Stimulated activated CD4-positive, alpha-beta T cell treated with anti-CD3 and anti-CD28 coated beads, Interleukin-1b, Interleukin-23, amount 100 ng/mL, for 48 hours (primary cell): ENCODE measurements at places on chromosomes 4 and X.

- DNase-seq, result peak; percentile 13
Observed at GRCh38 chrX:14872355-14872754, 514 bp downstream of the FANCB start.

DNA sequence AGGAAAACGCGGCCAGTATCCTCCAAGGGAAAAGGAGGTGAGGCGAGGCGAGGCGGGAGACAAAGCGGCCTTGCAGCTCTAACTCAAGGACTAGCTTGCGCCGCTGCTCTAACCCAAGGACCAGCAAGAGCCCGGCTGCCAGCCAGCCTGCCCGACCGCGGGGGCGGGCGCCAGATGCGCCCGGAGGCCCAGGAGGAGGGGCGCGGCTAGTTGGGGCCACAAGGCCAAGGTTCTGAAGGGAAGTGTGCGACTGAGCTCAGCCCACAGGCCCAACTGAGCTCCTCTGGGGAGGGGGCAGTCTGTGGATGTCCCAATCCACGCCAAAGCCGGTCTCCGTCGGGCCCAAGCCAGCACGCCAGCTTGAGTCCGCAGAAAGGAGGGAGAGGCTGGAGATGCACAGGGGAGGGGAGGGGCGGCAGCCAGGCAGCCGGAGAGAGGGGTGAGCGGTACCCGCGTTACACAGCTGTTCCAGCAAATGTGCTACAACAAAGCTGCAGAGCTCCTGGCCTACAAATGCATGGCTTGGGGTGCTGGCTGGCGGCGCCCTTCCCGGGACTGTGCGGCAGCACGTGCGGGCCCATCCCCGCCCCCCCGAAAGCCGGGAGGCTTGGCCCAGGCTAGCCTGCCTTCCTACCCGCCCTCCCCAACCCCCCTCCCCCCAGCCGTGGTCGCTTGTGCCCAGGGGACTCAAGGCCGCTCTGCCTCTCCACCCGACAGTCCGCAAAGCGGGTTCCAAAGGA, 637 bp downstream of the AMER1 start:
- peak; percentile 1 for DNase-seq

GRCh38 chrX:104254442-104255115, at the start of gene ESX1:
TSS of gene ESX1 (minus strand) at chrX:104254933. CDS start at chrX:104254849, 84 bp downstream.
- DNase-seq, result no peak

- no peak for DNase-seq
Observed at GRCh38 chr4:164304101-164304639, 449.8 kb upstream of the SMIM31 start.

- DNase-seq, result no peak
Observed at GRCh38 chrX:146433771-146434170, 375.8 kb upstream of the CXorf51B start.

DNA sequence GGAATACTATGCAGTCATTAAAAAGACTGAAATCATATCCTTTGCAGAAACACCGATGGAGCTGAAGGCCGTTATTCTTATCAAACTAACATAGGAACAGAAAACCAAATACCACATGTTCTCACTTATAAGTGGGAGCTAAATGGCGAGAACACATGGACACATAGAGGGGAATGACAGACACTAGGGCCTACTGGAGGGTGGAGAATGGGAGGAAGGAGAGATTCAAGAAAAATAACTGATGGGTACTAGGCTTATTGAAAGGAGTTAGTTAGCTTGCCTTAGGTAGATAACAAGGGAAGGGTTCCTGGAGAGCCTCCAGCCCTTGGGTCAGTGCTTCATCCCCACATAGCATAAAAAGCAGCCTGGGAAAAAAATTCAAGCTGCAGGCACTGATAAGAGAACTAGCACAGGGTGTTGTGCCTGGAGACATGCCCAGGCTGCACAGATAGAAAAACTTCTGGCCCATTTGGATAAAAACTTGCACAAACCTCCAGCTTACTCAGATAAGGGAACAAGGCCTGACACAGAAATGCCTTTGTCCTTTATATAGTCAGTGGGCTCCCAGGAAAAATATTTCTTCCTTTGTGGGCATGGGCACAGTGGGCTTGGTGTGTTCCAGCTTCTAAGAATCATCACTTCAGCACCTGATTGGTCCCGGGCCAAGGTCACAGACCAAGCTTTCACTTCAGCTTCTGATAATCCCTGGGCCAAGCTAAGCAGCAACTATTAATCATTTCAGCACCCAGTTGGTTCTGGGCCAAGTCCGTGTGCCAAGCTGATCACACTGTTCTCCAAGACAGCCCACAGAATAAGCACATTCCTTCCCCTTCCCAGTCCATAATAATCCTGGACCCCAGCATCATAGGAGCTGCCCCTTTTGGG, 23.1 kb upstream of the PWWP3B start:
- DNase-seq, result no peak

DNA sequence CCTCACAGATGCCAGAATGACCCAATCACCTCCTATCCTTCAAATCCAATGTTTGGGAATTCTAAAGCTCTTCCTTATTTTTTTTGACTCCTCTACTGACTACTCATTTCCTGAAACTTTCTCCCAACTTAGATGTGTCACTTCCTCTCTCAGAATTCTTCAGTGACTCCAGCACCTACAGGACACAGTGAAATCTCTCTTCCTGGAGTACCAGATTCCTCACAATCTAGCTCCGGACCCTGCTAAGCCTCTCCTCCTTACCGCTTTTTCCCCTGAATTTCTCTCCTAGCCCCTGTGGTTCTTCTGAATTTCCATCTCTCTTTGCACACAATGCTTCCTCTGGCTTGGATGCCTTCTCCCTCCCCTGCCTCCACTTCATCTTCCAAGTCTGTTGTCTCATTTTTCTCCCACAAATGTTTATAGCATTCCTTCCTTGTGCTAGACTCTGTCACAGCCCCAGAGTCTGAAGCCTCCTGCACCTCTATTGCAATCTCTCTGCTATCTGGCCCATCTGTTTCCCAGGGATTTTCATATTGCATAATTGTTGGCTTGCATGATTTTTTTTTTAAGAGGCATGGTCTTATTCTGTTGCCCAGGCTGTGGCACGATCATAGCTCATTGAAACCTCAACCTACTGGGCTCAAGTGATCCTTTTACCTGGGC, 80.1 kb downstream of the ANAPC4 start:
- DNase-seq, result no peak

DNA sequence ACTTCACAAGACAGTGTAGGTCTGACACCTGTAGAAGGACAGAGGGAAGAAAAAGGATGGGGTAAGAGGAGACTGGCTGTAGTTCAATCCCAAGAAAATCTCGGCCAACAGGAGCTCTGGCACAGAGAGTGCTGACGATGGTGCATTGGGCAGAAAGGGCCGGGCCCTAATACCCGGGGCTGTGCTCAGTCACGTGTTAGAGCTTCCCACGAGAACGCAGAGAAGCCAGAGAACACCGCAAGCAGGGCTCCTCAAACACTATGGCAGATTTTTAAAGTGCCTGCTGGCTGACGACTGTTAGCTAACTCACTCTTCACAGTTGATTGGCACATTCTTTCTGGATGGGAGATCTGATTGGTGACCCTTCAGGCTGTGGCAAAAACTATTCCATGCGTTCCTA, 35.5 kb downstream of the EREG start:
- DNase-seq, result no peak

DNA sequence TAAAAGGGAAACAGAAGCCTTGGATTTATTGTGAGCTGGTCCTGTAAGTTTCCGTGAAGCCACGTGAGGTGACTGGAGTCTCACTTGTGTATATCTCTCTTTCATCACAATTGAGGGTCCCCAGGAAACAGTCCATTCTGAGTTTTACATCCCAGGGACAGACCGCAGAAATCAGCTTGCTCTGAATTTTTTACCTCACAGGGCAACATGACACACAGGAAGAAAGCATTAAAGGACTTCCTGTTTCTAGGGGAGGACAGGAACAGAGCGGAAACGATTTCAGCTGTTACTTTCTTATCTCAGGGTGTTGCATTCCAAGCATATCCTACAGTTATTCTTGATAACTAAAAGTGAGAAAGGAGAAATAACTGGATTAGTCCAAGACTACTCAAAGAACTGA, 553.5 kb downstream of the TRAM1L1 start:
- DNase-seq, result no peak

- DNase-seq, result no peak
Observed at GRCh38 chrX:30015440-30015839, 199.9 kb upstream of the MAGEB2 start.

GRCh38 chr4:127601029-127601428, 31.7 kb upstream of the INTU start:
- no peak for DNase-seq

DNA sequence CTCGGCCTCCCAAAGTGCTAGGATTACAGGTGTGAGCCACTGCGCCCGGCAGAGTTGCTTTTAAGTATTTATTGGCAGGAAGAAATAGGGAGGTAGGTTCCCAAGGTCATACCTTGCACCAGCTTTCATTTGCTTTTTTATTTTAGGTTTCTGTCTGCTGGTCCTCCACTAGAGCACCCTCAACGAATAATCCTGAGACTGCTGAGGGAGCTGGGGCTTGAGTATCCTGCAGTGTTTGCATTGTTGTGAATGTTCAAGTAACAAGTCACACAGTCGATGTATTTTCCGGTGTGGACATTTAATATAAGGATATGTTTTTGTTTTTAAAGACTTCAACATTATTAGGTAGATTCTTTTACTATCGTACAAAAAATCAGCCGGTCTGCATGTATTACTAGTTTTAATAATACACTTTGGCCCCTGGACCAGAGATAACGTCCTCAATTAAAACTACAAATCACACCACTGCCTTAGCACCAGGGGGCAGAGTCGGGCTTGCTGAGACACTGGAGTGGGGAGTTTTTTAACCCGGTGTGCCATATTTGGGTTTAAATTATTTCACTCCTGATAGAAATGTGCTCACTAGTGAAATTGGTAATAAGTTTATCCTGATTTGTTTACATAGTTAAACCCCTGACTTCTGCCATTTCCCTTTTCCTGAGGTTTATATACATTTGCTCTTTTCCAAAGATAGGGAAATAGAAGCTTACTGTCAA, 11.6 kb downstream of the SMIM20 start:
- peak; percentile 24 for DNase-seq

- no peak for DNase-seq
Observed at GRCh38 chrX:118522230-118522926, 26.8 kb downstream of the DOCK11 start.

GRCh38 chr4:24780936-24781495, 14.4 kb upstream of the SOD3 start:
- DNase-seq, result no peak

DNA sequence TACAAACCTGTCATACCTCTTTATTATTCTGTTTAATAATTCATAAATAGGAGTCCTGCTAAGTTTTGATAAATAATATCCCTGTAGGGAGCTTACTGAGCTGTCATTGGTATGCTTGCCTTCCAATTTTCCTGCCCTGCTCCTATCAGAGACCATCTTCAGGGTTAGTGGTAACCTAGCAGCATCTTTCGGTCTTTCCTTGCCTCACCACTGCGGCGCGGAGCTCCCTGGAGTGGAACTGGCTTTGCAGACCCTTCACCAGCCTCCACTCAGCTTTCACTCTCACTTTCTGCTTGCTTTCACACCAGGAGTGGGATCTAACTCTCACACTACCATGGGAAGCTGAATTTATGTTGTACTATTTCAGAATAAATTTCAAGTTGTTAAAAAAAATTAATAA, 481.7 kb upstream of the ATOH1 start:
- no peak for DNase-seq

- DNase-seq, result no peak
Observed at GRCh38 chr4:118727360-118727759, 42.2 kb downstream of the METTL14 start.

- no peak for DNase-seq
Observed at GRCh38 chr4:150004481-150004880, 73.8 kb upstream of the DCLK2 start.

- DNase-seq, result no peak
Observed at GRCh38 chrX:74195605-74196004, 108.4 kb upstream of the ZCCHC13 start.

DNA sequence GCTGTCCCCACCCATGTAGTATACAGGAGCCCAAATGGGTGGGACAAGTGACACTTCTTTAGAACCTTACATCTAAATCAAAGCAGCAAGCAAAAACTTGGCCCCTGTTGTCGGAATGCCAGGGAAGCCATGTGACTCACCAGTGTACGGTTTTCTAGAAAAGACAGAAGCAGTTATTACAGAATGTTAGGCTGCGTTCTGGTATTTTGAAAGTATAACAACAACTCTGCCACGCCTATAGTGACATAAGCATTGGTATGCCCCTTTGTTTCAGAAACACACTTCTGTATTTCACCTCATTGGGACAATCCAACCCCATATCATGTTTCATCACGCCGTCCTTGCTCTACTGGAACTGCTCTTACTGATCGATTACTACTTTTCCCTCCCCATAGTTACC, 14.8 kb downstream of the PDHA1 start:
- no peak for DNase-seq

DNA sequence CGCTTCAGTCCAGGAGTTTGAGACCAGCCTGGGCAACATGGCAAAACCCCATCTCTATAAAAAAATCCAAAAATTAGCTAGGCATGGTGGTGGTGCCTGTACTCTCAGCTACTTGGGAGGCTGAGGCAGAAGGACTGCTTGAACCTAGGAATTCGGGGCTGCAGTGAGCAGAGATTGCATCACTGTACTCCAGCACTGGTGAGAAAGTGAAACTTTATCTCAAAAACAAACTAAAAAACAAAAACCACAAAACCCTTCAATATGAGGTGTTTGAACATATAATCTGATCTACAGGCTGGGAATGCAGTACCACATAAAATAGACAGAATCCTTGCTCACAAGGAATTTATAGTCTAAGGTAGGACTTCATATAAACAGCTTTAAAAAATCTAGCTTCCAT, 103.9 kb downstream of the PDS5A start:
- DNase-seq, result no peak

- no peak for DNase-seq
Observed at GRCh38 chr4:151031831-151032605, 16.9 kb upstream of the LRBA start.

DNA sequence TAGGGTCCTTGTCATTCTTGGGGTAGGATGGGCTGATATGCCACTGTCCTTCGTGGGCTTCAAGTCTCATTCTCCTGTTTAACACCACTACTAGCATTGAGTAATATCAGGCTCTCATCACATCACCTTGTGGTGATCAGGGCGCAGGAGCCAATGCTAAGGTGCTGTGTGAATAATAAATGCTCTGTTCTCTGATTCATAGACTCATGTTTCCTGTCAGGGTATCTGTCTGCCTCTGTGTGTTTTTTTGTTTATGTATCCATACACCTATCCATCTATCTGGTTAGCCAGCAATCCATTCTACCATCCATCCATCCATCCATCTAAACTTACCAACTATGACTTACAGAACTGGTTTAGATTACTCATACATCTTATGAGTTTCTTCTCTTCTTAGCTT, 525.1 kb upstream of the ATOH1 start:
- DNase-seq, result no peak

GRCh38 chrX:34656467-34656841, 631 bp downstream of the TMEM47 start:
- DNase-seq, result no peak

- DNase-seq, result no peak
Observed at GRCh38 chr4:92265021-92265420, 38.7 kb upstream of the GRID2 start.

- DNase-seq, result no peak
Observed at GRCh38 chr4:90078440-90078839, 48.8 kb upstream of the CCSER1 start.

DNA sequence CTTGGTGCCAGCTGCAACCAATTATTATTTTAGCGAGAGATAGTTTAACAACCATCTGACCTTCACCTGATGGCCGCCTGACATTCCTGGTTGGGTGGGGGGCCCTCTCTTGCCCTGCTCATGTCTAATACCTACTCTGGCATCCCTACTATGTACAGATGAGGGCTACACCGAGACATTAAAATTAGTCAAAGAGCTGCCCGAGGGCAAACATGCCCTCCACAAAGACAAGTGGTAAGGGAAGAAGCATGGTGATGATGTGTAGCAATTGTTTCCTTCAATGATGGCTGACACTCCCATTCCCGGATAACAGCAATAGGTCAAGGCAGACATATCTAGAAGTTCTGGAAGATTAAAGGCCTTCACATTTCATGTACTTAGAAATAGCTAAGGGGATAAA, 49.6 kb downstream of the MAP7D3 start:
- no peak for DNase-seq
